ENCODE measurements at places on chromosomes 5 and 9. TPM values are rescaled to one million over a fixed set of nuclear protein-coding genes. Genes with fewer than 3 reads are reported as not detected.

IFNA2 gene
- total RNA-seq: not detected

SPATA31D4 gene
- not detected for total RNA-seq

DNA sequence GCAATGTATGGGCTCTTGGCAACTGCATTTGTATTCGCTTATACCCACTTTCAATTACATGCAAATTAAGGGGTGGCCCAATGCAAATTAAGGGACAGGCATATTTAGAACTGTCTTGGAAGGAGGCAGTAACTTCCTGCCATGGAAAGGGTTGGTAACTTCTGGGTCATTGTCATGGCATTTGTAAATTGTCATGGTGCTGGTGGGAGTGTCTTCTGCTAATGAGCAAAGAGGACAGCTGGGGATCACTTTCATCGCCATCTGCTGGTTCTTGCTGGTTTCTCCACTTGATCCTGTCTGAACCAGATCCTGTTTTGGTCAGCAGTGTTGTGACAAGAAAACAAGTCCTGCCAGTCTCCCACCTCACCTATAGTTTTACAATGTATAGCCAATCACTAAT lies 23.3 kb upstream of the UGT3A2 start:
- no peak for DNase-seq

SPINK13 gene
- total RNA-seq: not detected

DNA sequence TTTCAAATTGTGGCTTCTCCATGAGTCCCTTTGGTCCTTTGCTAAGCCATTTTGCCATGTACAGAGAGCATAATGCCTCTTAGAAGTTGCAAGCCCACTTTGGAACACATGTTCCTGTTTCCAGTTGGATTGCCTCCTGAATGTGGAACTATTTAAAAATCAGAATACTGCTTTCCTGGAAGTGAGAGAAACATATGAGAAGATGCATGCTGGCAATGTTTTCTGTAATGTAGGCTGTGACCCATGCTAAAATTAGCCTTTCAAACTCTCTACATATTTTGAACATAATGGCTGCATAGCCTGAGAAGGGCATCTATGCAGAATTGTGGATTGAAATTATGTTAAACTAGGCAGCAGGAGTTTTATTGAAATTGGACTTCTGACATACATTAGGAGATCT lies 175.5 kb upstream of the PAPPA start:
- DNase-seq: no peak

GRCh38 chr5:39678534-39678933 lies 253.8 kb upstream of the DAB2 start:
- no peak for DNase-seq

PCDHGA11 gene
- total RNA-seq: 6.6 TPM

ZNF608 gene
- 20.6 TPM for total RNA-seq

- no peak for DNase-seq
These were observed 26.1 kb downstream of the PAEP start for GRCh38 chr9:135587658-135588057.

GRCh38 chr5:142531977-142532780 lies 153.7 kb downstream of the FGF1 start:
- DNase-seq: no peak

DNA sequence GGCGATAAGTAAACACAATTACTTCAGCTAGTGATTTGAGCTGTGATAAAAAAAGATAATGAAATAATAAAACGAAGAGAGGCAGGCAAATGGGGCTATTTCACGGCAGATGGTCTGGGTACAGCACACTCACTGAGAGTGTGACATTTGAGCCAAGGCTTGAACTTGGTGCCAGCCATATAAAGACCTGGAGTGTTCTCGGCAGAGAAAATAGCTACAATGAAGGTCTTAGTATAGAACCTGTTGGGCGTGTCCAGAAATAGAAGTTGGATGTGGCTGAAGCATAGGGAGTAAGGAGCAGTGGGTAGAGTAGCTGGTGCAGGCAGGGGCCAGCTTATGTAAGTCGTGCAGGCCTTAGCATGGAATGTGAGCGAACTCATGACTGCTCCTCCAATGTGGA lies 660.3 kb upstream of the WWC1 start:
- no peak for DNase-seq

TSSK1B gene
- total RNA-seq: 1.2 TPM

RNF183 gene
- not detected for total RNA-seq

DNA sequence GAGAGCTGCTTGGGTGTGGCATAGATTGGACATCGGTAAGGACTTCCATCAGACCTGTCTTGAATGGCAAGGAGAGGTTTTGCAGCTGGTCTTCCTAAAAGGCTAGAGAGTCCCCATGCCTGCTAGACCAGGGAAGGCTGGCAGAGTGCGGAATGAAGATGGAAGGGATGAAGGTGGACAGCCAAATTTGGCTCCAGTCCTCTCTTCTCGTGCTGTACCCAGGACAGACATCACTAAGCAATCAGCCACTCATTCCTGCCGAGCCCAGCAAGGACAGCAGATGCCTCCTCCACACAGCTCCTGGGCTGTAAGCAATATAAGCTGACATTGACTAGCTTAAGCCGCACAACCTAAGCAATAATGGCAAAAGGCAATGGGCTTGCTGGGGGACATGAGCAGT lies 112.0 kb downstream of the OLFM1 start:
- DNase-seq: no peak

DNA sequence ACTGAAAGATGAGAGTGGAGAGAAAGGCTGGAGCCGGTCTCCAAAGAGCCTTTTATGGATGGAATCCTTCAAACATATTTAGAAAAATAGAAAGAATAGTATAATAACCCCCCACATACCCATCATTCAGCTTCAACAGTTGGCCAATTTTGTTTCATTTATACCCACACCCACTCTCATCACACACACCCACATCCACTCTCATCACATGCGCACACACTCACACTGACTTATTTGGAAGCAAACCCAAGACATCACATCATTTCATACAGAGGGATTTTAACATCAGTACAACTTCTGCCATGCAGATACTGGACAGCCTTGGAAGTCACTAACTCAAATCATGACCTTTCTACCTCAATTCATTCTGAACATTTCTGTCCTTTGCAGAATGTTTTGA lies 72.8 kb upstream of the CPLX2 start:
- DNase-seq: no peak

HNRNPAB gene
- total RNA-seq: 92.6 TPM

DNA sequence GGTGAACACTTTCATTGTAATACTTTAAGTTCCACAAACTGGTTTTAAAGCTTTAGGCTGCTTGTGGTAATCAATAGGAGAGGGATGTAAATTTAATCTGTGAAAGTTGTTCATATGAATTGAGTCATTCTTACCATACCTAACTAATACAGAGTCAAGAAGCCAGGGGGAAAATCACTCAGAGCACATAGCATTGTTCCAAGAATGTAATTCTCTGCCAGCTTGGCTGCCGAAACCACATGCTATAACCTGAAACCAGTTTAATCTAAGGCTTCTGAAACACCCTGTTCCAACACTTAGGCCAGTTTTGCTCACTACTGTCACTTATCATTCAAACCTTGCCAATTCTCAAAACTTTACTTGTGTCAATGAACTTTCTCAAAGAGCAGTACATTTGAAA lies 528.8 kb upstream of the GRAMD2B start:
- no peak for DNase-seq

IRX2 gene
- 3.7 TPM for total RNA-seq

FGF10 gene
- 41.3 TPM for total RNA-seq

SEMA6A gene
- total RNA-seq: 28.7 TPM

OR13C5 gene
- total RNA-seq: not detected

GRCh38 chr5:127785098-127785927 lies 82.1 kb downstream of the CCDC192 start:
- no peak for DNase-seq

CENPK gene
- 3.4 TPM for total RNA-seq

All from vagina (tissue), 2 donors.